Activated CD8-positive, alpha-beta T cell treated with anti-CD3 and anti-CD28 coated beads, Interleukin-2, amount 10 ng/mL, durations not matched to agents 7 days and 5 days (primary cell): ENCODE measurements at places on chromosomes 5 and 9.

DNA sequence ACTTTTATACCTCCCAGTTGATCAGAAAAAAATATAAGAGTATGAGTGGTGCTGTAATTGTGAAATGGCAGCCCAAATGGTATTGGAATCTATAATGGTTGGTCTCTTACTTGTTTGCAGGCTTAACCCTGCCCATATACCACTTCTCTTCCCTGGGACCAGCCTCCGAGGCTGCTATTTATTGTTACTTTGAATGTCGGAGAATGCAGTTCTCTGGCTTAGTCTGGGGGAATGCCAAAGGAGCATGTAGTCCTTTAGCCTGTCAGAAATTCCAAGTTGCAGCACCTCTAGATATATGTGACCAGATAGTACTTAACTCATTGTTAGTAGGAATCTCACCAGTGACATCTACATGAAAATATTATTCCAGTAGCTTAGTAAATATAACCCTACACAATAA is 47.5 kb downstream of the SLC44A1 start:
- no peak for DNase-seq
- H3K36me3 ChIP-seq = peaks cover 2% of the 10 kb centered on the region
- H3K4me3 ChIP-seq = no peak overlapping the region
- H3K4me1 ChIP-seq = peaks cover 9% of the 10 kb centered on the region
- H3K27ac ChIP-seq = no peak overlapping the region
- peaks cover 7% of the 10 kb centered on the region for H3K27me3 ChIP-seq

- no peaks in the 10 kb centered on the region for H3K36me3 ChIP-seq
- H3K27me3 ChIP-seq = peaks cover 9% of the 10 kb centered on the region
- no peak overlapping the region for H3K27ac ChIP-seq
- DNase-seq = no peak
Observed at GRCh38 chr5:137265457-137265856, 233.7 kb downstream of the SPOCK1 start.

DNA sequence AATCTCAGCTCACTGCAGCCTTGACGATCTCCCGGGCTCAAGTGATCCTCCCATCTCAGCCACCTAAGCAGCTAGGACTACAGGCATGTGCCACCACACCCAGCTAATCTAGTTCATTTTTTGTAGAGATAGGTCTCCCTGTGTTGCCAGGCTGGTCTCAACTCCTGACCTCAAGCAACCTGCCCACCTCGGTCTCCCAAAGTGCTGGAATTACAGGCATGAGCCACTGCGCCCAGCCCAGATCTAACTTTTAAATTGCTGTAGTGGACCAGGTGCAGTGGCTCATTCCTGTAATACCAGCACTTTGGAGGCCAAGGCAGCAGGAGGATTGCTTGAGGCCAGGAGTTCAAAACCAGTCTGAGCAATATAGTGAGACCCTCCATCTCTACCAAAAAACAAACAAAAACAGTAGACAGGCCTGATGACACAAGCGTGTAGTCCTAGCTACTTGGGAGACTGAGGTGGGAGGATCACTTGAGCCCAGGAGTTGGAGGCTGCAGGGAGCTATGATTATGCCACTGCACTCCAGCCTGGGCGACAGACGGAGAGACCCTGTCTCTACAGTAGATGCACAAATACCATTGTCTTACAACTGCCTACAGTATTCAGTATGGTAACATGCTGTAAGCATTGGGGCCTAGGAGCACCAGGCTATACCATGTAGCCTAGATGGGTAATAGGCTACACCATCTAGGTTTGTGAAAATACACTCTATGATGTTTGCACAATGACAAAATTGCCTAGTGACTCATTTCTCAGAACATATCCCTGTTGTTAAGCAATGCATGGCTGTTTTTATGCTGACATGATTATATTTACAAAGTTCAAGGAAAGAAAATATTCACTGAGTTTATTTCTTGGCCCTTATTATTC is 1.5 kb upstream of the SIT1 start:
- peaks cover 29% of the 10 kb centered on the region for H3K36me3 ChIP-seq
- H3K4me3 ChIP-seq = peak overlapping the region; percentile 26
- H3K27ac ChIP-seq = peak overlapping the region; percentile 48
- H3K27me3 ChIP-seq = no peaks in the 10 kb centered on the region
- H3K4me1 ChIP-seq = peaks cover 54% of the 10 kb centered on the region

DNA sequence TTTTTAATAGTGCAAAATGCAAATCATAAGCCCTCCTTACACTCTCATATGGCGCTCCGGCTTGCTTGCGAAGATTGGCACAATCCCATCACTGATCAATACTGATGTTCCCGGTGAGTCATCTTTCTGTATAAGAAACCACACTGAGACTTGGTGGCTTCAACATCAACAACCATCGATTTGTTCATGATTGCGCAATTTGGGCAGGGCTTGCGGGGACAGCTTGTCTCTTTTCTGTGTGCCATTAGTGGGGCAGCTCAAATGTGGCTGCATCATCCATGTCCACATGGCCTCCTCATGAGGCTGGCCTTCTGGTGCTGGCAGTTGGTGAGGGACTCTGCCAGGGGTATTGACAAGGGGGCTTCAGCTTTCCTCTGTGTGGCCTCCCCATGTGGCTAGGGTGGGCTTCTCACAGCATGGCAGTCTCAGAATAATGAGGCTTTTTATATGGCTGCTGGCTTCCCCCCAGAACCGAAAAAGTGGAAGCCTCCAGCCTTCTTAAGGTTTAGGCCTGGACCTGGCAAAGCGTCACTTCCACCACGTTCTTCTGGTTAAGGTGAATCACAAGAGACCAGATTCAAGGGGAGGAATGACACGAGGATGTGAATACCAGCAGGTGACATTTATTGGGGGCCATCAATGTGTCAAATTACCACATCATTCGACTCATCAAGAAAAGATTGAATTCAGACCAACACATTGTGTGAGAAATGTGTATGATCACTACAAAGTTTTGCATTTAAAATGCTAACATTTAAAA is 79.5 kb upstream of the NFIL3 start:
- no peak overlapping the region for H3K27ac ChIP-seq
- no peaks in the 10 kb centered on the region for H3K4me1 ChIP-seq
- H3K36me3 ChIP-seq = no peaks in the 10 kb centered on the region
- no peak overlapping the region for H3K4me3 ChIP-seq
- peaks cover 15% of the 10 kb centered on the region for H3K27me3 ChIP-seq

- H3K4me3 ChIP-seq = no peak overlapping the region
- no peaks in the 10 kb centered on the region for H3K36me3 ChIP-seq
- H3K27me3 ChIP-seq = no peaks in the 10 kb centered on the region
- no peak overlapping the region for H3K27ac ChIP-seq
- no peaks in the 10 kb centered on the region for H3K4me1 ChIP-seq
- no peak for DNase-seq
Observed at GRCh38 chr9:131036529-131037334, 27.8 kb downstream of the LAMC3 start.

GRCh38 chr5:150172556-150172955 is 6.0 kb downstream of the CDX1 start:
- no peak overlapping the region for H3K4me3 ChIP-seq
- H3K4me1 ChIP-seq = peaks cover under 1% of the 10 kb centered on the region
- DNase-seq = no peak

- H3K27me3 ChIP-seq = no peaks in the 10 kb centered on the region
- peaks cover 13% of the 10 kb centered on the region for H3K4me1 ChIP-seq
- DNase-seq = no peak
- H3K27ac ChIP-seq = no peak overlapping the region
Observed at GRCh38 chr9:136941231-136942111, 3.1 kb downstream of the FBXW5 start.

- no peaks in the 10 kb centered on the region for H3K36me3 ChIP-seq
- no peak overlapping the region for H3K27ac ChIP-seq
- DNase-seq = no peak
- no peaks in the 10 kb centered on the region for H3K4me1 ChIP-seq
Observed at GRCh38 chr5:87210076-87210475, 57.6 kb upstream of the RASA1 start.

GRCh38 chr9:119938871-119939270 is 569.6 kb upstream of the BRINP1 start:
- no peaks in the 10 kb centered on the region for H3K36me3 ChIP-seq
- H3K27me3 ChIP-seq = no peaks in the 10 kb centered on the region
- H3K4me3 ChIP-seq = no peak overlapping the region
- no peak for DNase-seq
- H3K27ac ChIP-seq = no peak overlapping the region

GRCh38 chr5:132812781-132813598 is at the start of gene SOWAHA:
Gene SOWAHA (plus strand): TSS chr5:132813302. CDS start chr5:132813622, 320 bp downstream.
- peak within 1 kb of the TSS; percentile 64 for H3K4me3 ChIP-seq
- DNase-seq = no peak
- peaks cover 48% of the 10 kb centered on the region for H3K27me3 ChIP-seq
- H3K36me3 ChIP-seq = no peaks in the 10 kb centered on the region
- peaks cover 13% of the 10 kb centered on the region for H3K4me1 ChIP-seq

GRCh38 chr9:129146441-129146941 is 31.6 kb downstream of the IER5L start:
- H3K36me3 ChIP-seq = peaks cover 21% of the 10 kb centered on the region
- peaks cover 33% of the 10 kb centered on the region for H3K4me1 ChIP-seq
- H3K27ac ChIP-seq = peak overlapping the region; percentile 70
- DNase-seq = no peak
- no peaks in the 10 kb centered on the region for H3K27me3 ChIP-seq

GRCh38 chr9:127307802-127308201 is 43.2 kb downstream of the GARNL3 start:
- H3K27me3 ChIP-seq = peaks cover 21% of the 10 kb centered on the region
- no peak overlapping the region for H3K4me3 ChIP-seq
- H3K27ac ChIP-seq = no peak overlapping the region
- H3K4me1 ChIP-seq = no peaks in the 10 kb centered on the region

- no peaks in the 10 kb centered on the region for H3K27me3 ChIP-seq
- H3K36me3 ChIP-seq = peaks cover 6% of the 10 kb centered on the region
- peaks cover 34% of the 10 kb centered on the region for H3K4me1 ChIP-seq
- no peak for DNase-seq
Observed at GRCh38 chr9:121324316-121324715, 45.7 kb downstream of the STOM start.

- no peak for DNase-seq
- H3K36me3 ChIP-seq = no peaks in the 10 kb centered on the region
- no peak overlapping the region for H3K27ac ChIP-seq
Observed at GRCh38 chr9:115680231-115680630, 473.4 kb upstream of the PAPPA start.

GRCh38 chr5:96516631-96517071 is 83.6 kb upstream of the PCSK1 start:
- no peak for DNase-seq
- H3K4me1 ChIP-seq = no peaks in the 10 kb centered on the region
- H3K36me3 ChIP-seq = no peaks in the 10 kb centered on the region
- no peak overlapping the region for H3K4me3 ChIP-seq
- H3K27ac ChIP-seq = no peak overlapping the region

DNA sequence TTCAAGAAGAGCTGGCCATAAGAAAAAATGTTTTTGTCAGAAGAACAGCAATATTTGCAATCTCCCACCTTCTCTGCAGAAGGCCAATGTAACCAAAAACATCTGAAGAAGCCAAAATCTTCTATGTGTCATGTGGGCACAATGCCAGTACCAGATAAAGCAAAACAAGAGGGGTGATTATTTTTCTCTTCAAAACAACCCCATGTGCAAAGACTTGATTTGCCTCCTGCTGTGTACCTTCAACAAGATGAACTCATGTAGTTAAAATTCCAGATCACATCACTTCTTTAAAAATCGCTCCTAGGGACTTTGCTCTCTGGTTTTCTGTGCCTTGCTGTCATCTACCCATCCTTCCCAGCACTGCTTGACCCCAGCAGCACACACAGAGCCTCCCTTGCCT is 134.0 kb upstream of the MAP3K1 start:
- peaks cover 15% of the 10 kb centered on the region for H3K27me3 ChIP-seq
- no peak overlapping the region for H3K4me3 ChIP-seq
- no peaks in the 10 kb centered on the region for H3K36me3 ChIP-seq
- peaks cover 8% of the 10 kb centered on the region for H3K4me1 ChIP-seq

- peaks cover 75% of the 10 kb centered on the region for H3K27me3 ChIP-seq
Observed at GRCh38 chr9:98944057-98944733, 488 bp downstream of the COL15A1 start.

- H3K36me3 ChIP-seq = no peaks in the 10 kb centered on the region
- DNase-seq = no peak
- no peaks in the 10 kb centered on the region for H3K4me1 ChIP-seq
- H3K27me3 ChIP-seq = peaks cover 51% of the 10 kb centered on the region
- no peak overlapping the region for H3K4me3 ChIP-seq
- H3K27ac ChIP-seq = no peak overlapping the region
Observed at GRCh38 chr9:126791406-126792230, 13.2 kb upstream of the ZBTB43 start.

DNA sequence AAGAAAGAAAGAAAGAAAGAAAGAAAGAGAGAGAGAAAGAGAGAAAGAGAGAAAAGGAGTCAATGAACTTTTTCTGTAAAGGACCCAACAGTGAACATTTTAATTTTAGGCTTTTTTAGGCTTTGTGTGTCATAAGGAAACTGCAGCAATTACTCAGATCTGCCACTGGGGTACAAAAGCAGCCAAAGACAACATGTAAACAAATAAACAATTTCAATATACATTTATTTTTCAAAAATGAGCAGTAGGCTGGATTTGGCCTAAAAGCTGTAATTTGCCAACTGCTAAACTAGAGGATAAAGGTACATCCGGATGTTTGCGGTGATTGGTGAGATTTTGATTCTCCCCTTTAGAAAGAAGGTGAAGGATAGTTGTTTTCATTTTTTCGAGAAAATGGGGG is 143.6 kb downstream of the CEMIP2 start:
- peaks cover 23% of the 10 kb centered on the region for H3K27me3 ChIP-seq
- no peak overlapping the region for H3K4me3 ChIP-seq
- peaks cover 3% of the 10 kb centered on the region for H3K4me1 ChIP-seq
- no peak overlapping the region for H3K27ac ChIP-seq

GRCh38 chr5:66718374-66719002 is 122.3 kb downstream of the MAST4 start:
- peaks cover 17% of the 10 kb centered on the region for H3K27me3 ChIP-seq
- H3K27ac ChIP-seq = no peak overlapping the region
- H3K4me3 ChIP-seq = no peak overlapping the region
- H3K4me1 ChIP-seq = no peaks in the 10 kb centered on the region
- H3K36me3 ChIP-seq = no peaks in the 10 kb centered on the region

DNA sequence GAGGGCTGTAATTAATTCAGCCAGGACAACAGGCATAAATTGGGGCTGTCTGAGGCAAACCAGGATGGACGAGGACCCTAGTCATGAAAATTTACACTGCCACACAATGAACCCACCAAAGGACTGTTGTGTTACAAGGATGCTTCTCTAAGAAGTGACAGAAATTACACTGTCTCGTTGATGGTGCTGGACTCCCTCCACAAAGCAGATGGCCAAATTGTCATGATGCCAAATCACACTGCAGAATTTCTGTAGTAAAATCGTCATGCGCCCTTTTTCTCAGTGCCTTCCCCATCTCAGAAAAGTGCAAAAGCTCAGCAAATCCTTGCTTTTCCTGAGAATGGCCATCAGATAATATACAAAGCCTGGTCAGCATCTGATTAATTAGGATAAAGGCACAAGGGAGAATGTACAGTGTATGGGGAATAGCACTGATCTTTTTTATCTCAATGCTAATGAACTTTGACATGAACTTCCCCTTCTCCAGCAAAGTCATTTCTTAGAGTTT is 545.8 kb downstream of the CSNK1G3 start:
- no peak for DNase-seq
- no peaks in the 10 kb centered on the region for H3K27me3 ChIP-seq
- H3K4me3 ChIP-seq = no peak overlapping the region
- H3K27ac ChIP-seq = no peak overlapping the region

- no peaks in the 10 kb centered on the region for H3K36me3 ChIP-seq
- no peak overlapping the region for H3K4me3 ChIP-seq
- no peak overlapping the region for H3K27ac ChIP-seq
- H3K4me1 ChIP-seq = peaks cover 20% of the 10 kb centered on the region
Observed at GRCh38 chr5:61279725-61280124, 52.3 kb upstream of the ZSWIM6 start.
